ENCODE measurements at places on chromosomes 11 and 22.

- no peak for DNase-seq
These were observed 669 bp upstream of the TIGD3 start for GRCh38 chr11:65353900-65354264.

- DNase-seq, result no peak
These were observed 33.7 kb upstream of the PRR5 start for GRCh38 chr22:44668190-44668885.

GRCh38 chr11:77421041-77421723 is 52.7 kb downstream of the PAK1 start:
- no peak for DNase-seq

- DNase-seq, result no peak
These were observed 202.9 kb downstream of the DBX1 start for GRCh38 chr11:19957294-19957943.

GRCh38 chr22:38068641-38069371 is 11.6 kb downstream of the PICK1 start:
- DNase-seq, result no peak

Data from HCT116 (cell line).